Naive thymus-derived CD4-positive, alpha-beta T cell (primary cell): ENCODE measurements at places on chromosomes 11 and 22. TPM values are rescaled to one million over a fixed set of nuclear protein-coding genes. Genes with fewer than 3 reads are reported as not detected.

Gene PACSIN2
- total RNA-seq, result 28.0 TPM

Gene SLC29A2
- total RNA-seq, result 6.2 and 7.0 TPM in 2 replicates

Gene C11orf16
- total RNA-seq, result not detected

Gene RAG2
- total RNA-seq, result not detected in 2 replicates

Gene RABL2B
- 46.8 TPM for total RNA-seq

Gene LARGE1
- total RNA-seq, result not detected in 2 replicates

Gene NTM
- total RNA-seq, result not detected

Gene SVIP
- 35.1 TPM for total RNA-seq

Gene OR5P2
- total RNA-seq, result not detected in 2 replicates

GRCh38 chr22:30031328-30031727, 48.9 kb upstream of the HORMAD2 start:
- no peak for DNase-seq

DNA sequence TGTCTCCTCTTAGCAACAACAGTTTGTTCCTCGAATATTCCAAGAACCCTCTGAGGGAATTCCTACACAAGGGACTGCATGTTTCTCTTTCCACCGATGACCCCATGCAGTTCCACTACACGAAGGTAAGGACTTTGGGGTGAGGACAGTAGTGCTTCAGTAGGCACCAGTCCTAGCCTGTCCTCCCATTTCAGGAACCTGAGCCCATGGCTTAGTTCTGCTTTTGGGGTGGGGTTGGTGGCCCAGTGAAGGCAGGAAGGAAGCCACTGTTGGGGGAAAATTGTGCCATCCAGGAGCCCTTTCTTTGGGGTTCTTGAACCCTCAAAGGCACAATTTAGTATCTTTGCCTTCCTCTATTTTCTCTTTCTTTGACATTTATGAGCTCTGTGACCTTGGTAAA, 38.2 kb downstream of the RNF141 start:
- no peak for DNase-seq

GRCh38 chr22:35860837-35861236, 143.2 kb downstream of the APOL5 start:
- no peak for DNase-seq

GRCh38 chr11:108154591-108154990, 33.2 kb downstream of the ACAT1 start:
- DNase-seq, result no peak

GRCh38 chr22:19705181-19705934, 8.9 kb upstream of the SEPTIN5 start:
- DNase-seq, result no peak

DNA sequence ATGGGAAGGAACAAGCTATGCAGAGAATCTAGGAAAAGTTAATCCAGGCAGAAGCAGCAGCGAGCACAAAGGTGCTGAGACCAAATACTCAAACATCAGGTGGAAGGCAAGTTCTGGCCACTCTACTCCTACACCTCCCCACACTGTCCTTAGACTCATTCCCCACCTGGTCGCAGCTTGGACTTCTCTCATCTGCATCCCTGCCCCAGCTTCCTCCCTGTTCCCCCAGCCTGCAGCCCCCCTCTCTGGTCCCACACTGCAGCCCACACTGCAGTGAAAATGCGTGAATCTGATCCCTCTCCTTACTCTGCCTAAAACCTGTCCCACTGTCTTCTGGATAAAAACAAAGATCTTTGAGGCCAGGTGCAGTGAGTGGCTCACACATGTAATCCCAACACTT, 9.1 kb downstream of the TPBGL start:
- no peak for DNase-seq

- no peak for DNase-seq
Measured at GRCh38 chr11:33182246-33182878, 21.1 kb upstream of the CSTF3 start.

GRCh38 chr11:17596711-17597110, 49.7 kb downstream of the OTOG start:
- no peak for DNase-seq

DNA sequence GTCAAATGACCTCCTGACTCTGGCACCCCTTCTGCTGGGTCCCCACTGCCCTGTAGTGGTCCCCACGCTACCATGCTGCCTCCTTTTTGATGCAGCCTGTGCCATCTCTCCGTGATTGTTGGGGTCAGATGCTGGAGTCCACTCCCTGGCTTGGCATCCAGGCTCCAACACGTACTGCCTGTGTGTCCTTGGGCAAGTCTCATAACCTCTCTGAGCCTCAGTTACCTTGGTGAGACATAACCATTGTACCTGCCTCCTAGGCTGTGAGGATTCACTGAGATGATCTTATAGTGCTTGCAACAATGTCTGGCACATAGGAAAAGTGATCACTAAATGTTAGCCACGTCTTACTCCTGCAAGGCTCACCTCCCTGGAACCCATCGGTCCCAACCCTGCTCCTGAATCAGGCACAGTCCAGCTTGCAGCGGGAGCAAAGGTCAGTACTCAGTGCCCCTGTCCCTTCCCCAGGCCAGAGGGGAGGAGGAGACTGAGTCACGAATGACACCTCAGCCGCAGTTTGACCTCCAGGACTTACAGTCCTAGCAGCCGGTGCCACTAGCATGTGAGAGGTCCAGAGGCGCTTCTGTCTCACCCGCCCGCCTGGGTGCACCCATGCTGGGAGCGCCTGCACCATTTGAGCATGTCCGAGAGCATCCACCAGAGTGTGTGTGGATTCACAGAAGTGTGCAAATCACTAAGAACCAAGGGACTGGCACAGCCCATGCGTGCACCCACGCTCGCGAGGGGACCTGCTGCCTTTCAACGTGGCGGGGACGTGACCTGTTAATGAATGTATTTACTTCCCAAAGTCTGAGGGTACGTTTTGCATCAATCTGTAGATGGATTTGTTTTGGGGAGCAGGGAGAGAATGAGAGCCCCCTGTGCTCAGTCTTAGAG, 3.0 kb upstream of the APOA4 start:
- no peak for DNase-seq

GRCh38 chr11:65535102-65535501, 10.2 kb downstream of the SCYL1 start:
- DNase-seq, result no peak

DNA sequence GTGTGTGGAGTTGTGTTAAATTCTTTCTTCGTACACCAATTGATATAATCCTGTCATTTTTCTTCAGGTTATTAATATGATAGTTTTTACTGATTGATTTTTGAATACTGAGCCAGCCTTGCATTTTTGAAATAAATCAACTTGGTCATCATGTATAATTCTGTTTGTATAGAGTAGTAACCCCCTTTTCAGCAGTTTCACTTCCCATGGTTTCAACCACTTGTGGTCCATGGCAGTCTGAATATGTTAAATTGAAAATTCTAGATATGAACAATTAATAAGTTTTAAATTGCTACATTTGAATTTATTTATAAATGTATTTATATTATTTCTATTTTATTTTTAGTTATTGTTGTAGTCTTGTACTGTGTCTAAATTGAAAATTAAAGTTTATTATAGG, 32.6 kb downstream of the MS4A6A start:
- no peak for DNase-seq

DNA sequence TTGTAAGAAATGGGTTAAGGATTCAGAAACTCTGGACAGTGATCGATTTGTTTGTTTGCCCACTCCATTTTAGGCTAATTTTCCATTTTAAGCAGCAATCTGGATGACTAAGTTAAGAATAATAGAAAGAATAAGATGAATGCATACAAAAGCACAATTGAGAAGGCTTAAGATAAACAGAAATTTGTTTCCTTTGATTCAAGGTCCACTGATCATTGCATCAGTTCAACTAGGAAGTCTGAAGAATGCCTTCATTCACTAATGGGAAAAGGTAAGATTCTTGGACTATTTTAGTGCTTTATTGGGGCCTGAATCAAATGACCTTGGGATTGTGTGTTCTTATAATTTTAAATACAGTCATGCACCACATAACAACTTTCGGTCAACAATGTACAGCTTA, 140.8 kb downstream of the CADM1 start:
- no peak for DNase-seq

DNA sequence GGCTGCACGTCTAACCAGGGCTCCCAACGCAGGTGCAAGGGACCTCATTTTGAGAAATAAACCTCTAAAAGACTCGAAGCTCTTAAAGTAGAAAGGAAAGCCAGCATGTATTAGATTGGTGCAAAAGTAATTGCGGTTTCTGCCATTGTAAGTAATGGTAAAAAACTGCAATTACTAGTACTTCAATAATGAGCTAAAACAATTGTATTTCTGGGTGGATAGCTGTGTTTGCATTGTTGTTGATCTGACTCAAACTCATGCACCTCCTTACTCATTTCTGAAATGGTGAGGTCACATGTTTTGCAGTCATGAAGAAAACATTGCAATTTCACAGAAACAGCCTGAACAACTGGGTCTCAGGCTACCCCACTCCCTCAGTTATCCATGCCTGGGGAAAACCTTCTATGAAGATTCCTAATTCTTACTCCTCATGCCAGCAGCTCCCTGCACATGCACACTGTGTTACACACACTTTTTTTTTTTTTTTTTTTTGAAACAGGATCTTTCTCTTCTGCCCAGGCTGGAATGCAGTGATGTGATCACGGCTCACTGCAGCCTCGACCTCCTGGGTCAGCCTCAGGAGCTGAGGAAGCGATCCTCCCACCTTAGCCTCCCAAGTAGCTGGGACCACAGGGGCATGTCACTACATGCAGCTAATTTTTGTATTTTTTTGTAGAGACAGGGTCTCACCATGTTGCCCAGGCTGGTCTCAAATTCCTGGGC, 24.6 kb downstream of the VWCE start:
- DNase-seq, result no peak

DNA sequence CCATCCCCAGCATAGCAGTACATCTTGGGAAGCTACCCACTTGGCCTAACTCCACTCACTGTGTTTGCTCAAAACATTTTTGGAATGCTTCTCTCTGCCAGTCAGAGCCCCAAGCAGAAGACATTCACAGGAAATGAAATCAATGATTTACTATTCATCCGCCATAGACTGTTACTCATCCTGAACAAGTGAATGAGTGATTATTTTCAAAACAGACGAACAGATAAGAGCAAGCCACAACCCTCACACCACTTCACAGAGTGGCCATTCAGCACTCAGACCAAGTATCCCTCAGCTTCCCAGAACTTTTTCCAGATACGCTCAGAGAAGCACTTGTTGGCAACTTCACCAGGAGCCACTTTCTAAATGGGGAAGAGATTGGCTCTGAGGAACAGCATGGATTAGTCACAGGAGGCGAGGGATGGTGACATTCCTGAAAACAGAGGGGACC, 13.0 kb upstream of the UBASH3B start:
- DNase-seq, result no peak

GRCh38 chr11:27707676-27708075, 7.4 kb upstream of the BDNF start:
- DNase-seq, result no peak
